Stimulated activated CD4-positive, alpha-beta T cell treated with anti-CD3 and anti-CD28 coated beads, TNF-alpha, amount 100 ng/mL, for 24 hours (primary cell): ENCODE measurements at places on chromosomes 3 and 15.

- no peak for DNase-seq
Observed at GRCh38 chr15:37731146-37731746, 203.2 kb upstream of the TMCO5A start.

DNA sequence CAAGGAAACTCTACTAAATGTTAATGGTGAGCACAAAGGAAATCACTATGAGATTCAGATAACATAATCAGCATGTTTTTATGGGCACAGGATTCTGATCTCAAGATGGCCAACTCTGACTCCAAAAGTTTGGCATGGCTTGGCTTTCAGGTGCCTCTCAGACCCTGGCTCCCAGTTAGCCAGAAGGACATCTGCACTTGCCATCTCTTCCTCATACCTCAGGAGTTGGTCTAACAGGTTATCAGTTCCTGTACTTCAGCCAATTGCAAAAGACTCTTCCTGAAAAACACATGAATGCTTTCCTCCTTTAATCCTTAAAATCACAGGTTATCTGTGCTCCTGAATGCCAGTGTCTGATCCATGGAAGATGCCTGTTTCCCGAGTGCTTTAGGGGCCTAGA is 25.0 kb downstream of the TMPRSS7 start:
- no peak for DNase-seq

- no peak for DNase-seq
Observed at GRCh38 chr3:149332771-149333170, 665 bp downstream of the TM4SF18 start.

GRCh38 chr3:79930196-79930595 is 162.4 kb upstream of the ROBO1 start:
- DNase-seq, result no peak

DNA sequence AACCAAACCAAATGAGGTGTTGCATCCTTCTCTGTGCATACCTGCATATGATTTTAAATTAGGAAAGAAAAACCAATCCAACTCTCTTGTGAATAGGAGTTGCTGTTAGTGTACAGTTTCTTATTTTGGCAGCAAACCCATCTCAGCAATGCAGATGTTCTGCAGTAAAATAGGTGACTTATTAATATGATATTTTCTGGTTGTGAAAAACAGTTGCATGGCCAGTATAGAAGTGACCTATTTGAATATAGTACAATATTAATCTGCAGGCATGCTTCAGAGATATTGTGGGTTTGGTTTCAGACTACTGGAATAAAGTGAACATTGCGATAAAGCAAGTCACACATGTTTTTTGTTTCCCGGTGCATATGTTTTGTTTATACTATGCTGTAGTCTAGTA is 42.2 kb downstream of the AKAP13 start:
- DNase-seq, result no peak

- no peak for DNase-seq
Observed at GRCh38 chr3:98699132-98699531, 64.0 kb upstream of the ST3GAL6 start.

GRCh38 chr3:157300094-157300493 is 136.6 kb upstream of the PTX3 start:
- DNase-seq, result no peak

- no peak for DNase-seq
Observed at GRCh38 chr3:35946854-35947515, 307.7 kb downstream of the ARPP21 start.

DNA sequence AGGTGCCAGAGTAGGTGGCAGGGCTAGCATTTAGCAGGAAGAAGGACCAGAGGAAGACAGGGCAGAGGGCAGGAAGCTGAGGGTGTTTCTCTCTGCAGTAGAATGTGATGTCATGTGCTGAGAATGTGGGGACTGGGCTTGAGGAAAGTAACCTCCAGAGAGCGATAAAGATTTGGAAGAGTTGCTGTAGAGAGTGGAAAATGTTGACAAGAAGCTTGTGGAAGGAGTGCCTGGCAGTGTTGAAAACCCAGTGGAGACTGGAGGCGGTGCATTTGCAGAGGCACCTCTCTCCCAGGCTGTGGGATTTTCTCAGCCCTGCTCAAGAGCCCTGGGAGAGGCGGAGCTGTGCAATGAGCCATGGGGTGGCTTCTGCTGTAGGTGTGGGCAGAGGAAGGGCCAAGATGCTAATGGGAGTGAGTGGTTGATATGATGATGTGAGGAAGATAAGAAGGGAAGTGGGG is 54.8 kb downstream of the MESD start:
- DNase-seq, result no peak

DNA sequence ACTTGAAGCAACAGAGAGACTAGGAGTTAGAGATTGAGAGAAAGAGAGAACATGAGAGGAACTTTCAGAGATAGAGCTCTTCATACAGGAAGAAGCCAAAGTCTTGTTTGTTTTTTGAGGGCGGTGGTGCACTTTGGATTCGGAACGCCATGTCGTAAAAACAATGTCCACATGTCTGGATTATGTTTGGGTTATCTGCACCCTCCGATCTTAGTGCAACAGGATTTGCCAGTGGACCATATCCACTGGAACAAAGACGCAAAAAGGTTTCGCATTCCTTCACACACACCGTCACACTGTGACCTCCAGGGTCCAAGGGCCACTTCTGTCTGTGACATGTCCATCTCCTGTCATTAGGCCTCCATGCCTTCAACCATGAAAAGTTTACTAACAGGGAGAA is 141.8 kb upstream of the ATP11B start:
- no peak for DNase-seq

GRCh38 chr3:145704020-145704419 is 457.0 kb downstream of the PLOD2 start:
- DNase-seq, result no peak

DNA sequence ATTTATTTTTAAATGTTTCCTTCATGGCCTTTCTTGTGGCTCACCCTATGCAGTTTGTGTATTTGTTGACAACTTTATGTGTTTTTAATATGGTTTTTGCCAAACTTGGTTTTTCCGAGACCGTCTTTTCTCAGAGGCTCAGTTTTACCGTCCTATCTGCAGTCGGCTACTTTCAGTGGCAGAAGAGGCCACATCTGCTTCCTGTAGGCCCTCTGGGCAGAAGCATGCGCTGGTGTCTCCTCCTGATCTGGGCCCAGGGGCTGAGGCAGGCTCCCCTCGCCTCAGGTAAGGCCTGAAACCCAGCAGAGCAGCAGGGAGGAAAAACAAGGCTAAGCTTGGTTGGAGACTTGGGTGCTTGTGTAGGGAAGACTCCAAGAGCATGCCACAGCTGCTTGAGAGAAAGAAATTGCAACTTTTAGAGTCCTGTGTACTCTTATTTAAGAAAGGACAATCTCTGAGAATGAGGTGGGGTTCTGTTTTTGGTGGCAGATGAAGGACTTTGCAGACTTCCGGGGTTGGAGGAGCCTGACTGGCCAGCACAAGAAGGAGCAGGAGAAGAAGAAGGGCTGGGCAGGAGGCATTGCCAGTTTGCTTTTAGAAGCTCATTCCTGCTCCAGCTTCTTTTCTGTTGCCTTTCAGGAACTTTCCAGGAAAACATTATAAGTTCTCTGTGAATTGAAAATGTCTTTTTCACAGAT is at the start of gene TIGIT:
Gene TIGIT, plus strand, starts transcription at position 191 of the 698 bp plus-strand sequence. Its CDS starts 34 bp downstream, at position 225.
- no peak for DNase-seq

- no peak for DNase-seq
Observed at GRCh38 chr3:124634210-124635168, 95.8 kb upstream of the UMPS start.

DNA sequence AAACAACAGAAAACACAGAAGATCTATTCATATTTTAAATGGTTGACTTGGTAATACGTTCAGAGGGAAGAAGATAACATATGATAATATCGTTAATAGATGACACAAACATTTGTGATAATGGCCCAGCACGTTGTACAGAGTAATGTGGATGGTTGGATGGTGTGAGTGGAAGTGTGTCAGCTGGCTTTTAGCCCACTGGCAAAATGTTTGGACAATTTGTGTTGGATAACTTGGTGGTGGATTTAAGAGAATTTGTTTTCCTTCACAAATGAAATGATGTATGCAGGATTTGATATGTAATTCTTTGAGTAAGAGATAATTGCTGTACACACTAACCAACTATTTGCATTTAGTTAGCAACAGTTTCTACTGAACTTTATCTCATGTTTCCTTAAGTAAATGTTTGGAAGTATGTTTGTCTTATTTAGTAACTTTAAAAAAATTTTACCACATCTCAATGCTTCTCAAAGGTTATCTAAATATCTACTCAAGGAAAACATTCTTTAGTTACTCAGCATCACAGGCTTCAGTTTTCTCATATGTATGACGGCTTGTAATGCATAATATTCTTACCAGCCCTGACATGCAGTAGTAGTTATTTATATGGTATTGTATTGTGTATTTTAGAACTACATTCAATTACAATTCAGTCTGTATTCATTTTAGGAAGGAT is 328.5 kb upstream of the GOLIM4 start:
- no peak for DNase-seq

DNA sequence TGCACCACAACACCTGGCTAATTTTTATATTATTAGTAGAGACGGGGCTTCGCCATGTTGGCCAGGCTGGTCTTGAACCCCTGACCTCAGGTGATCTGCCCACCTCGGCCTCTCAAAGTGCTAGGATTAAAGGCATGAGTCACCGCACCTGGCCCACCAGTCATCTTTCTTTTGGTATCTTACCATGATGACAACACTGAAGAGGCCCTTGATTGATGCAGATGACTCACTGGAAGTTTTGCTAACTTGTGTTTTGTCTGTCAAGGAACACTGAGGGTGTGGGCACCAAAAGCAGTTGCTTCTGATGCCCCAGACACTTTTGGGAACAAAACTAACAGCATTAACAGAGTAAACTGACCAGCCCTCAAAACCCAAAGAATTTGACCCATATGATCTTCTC is 88.3 kb downstream of the MYO5A start:
- DNase-seq, result peak; percentile 27

DNA sequence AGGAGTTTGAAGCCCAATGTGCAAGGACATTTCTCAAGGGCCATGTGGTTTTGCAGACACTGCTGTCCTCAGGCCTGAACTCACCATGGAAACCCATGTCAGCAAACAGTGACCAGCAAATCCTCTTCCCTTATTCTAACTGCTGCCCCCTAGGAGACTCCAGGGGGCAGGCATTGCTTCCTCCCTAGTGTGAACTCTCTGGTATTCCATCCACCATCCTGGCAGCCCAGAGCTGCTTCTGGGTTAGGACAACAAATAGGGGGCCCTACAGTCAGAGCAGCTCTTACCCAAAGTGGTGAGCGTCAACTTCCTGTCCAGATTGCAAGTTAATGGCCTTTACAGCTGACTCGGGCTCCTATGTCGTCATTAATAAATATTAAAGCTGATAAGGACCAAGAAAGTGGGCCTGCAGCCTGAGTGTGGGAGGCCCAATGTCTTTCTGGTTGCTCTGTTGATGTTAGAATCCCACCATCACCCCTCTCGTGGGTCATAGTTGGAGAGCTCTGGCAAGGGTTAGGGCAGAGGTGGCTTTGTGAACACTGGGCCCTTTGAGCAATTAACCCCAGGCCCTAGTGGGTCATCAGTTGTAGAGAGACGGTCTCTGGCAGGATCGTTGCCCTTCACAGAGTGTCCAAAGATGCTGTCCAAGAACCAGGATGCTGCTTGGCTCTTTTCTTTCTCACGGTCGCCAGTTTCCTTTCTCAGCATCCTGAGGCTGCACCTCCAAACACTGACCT is 41.5 kb downstream of the TGM4 start:
- DNase-seq, result no peak

DNA sequence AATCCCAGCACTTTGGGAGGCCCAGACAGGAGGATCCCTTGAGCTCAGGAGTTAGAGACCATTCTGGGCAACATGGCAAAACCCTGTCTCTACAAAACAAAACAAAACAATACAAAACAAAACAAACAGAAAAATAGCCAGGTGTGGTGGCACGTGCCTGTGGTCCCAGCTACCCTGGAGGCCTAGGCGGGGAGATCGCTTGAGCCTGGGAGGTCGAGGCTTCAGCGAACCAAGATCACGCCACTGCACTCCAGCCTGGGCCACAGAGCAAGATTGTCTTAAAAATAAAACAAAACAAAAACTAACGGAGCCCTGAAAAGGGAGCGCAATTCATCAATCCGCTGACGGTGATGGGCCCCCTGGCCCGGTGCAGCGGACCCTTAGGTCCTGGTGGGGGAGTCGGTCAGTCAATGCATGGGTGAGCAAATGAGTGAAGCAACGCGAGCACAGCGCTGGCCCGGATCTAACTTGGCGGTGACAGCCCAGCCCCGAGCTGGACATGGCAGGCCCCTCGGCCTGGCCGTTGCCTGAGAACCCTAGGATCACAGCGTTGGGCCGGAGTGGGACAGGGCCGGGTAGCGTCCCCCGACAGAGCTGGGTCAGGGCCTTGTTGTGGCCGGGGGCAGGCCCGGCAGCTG is 52.4 kb upstream of the BLM start:
- DNase-seq, result no peak

GRCh38 chr3:15268033-15268631 is 62.1 kb downstream of the CAPN7 start:
- DNase-seq, result peak; percentile 69

GRCh38 chr3:140896997-140897396 is 44.6 kb upstream of the SLC25A36 start:
- DNase-seq, result no peak

DNA sequence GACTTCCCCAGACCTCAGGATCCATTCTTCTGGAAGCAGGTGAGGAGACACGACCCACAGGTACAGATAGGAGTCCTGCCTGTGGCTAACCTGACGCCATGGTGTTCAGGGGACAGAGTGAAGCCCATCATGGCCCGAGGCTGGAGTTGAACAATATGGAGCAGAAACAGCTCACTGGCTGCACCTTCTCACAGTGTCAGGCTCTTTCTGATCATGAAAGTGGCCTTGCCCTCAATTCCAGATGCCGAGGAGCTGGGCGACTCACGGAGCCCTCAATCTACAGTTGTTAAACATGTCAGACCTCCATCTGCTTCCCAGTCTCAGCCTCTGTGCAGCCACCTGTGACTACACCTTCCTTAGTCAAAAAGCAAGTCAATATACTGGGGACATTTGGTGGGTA is 110.8 kb upstream of the SMAD3 start:
- no peak for DNase-seq

DNA sequence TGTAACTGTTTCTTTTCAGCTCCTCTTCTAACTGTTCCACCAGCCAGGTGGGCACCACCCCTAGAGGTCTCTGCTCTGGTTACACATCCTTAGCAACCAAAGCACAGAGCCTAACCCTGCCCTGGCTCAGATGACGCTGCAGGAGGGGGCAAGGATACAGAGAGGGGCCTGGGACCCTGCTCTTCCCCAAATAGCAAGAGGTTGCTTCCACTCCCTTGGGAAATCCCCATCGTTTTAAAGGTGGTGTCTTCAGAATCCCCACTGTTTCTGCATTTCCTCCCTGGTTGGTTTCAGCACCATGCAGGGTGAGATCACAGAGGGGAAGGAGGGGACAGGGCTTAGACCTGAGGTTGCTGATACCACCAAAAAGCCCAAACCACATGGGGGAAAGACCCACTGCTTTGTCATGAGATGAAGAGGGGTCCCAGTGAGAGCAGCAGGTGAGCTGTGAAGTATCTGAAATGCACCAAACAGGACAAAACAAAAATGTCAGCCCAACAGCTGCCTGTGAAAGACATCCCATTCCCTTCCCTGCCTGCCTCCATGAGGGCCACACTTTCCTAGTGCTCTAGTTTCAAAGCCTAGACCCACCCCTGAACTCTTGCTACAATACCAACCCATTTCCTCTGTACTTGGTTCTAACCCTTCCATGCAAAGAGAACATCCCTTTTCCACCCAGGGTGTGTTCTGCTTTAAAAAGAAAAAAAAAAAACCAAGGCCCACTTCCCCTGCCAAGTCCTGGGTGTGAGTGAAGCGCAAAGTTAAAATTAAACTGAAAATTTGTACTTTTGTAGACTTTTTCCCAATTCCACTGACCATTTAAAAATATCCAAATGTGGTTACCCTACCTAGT is 29.0 kb downstream of the ANP32A start:
- DNase-seq, result peak; percentile 22

- DNase-seq, result no peak
Observed at GRCh38 chr3:78281381-78281780, 1241.5 kb downstream of the ROBO2 start.

- no peak for DNase-seq
Observed at GRCh38 chr3:139449566-139449965, 26.8 kb downstream of the RBP2 start.
